ENCODE measurements at places on chromosomes 12 and 14.

- no peak for DNase-seq
These were observed 1.0 kb downstream of the TMEM121 start for GRCh38 chr14:105527381-105527825.

DNA sequence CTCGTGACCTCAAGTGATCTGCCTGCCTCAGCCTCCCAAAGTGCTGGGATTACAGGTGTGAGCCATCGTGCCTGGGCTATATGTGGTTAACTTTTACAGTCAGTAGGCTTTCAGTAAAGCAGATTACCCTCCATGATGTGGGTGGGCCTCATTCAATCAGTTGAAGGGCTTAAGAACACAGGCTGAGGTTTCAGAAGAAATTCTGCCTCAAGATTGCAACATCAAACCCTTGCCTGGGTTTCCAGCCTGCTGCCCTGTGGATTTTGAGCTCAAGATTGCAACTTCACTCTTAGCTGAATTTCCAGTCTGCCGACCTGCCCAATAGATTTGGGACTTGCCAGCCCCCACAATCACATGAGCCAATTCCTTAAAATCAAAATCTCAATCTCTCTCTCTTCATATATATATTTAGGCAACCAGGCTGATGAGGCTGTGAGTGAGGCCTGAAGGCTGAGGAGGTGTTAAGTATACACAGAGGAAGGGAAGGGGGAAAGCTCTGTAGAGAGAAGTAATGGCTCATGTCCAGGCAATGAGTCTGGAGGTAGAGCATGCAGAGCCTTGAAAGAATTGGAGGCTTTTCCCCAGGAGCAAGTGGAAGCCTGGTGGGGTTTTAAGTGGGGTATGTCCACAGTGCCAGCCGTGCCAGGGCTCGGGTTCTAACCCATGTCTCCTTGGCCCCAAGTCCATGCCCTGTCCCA lies 33.3 kb upstream of the ACTN1 start:
- DNase-seq, result no peak

DNA sequence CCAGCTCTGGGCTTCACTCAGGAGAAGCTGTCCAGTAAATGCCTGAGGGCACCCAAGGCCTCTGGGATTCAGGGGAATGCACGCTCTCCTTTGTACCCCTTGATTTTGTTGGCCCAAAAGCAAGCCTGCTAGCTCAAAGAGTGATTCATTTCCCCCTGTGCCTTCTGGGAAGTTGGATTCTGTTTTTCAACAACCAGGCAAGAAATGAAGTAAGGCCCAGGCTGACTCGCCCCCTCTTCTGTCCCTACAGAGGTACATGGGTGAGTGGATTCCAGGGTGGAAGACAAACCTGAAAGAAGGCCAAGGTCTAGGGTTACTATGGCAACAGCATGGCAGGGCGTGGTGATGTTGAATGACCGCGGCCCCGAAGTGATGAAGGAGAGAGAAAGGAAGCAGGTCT lies 9.3 kb upstream of the SERPINA5 start:
- DNase-seq, result no peak

DNA sequence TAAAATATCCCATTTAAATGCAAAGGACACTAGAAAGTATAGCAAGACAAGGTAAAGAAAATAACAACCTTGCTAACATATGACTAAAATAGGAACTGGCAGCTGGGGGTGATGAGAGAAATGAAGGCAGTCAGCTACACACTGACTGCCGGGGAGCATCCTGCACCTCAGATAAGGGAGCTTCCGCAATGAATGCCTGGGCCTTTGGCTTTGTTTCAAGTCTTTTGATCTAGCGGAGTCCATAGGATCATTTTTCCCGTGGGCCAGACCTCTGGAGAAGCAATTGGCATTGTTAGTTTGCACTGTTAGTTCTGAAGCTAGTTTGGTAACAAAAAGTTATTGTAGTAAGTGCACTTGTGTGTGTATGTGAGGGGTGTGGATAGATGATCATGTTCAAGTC lies 639.9 kb downstream of the DIO2 start:
- no peak for DNase-seq

GRCh38 chr14:90228478-90228877 lies 27.9 kb upstream of the PSMC1 start:
- DNase-seq, result no peak

DNA sequence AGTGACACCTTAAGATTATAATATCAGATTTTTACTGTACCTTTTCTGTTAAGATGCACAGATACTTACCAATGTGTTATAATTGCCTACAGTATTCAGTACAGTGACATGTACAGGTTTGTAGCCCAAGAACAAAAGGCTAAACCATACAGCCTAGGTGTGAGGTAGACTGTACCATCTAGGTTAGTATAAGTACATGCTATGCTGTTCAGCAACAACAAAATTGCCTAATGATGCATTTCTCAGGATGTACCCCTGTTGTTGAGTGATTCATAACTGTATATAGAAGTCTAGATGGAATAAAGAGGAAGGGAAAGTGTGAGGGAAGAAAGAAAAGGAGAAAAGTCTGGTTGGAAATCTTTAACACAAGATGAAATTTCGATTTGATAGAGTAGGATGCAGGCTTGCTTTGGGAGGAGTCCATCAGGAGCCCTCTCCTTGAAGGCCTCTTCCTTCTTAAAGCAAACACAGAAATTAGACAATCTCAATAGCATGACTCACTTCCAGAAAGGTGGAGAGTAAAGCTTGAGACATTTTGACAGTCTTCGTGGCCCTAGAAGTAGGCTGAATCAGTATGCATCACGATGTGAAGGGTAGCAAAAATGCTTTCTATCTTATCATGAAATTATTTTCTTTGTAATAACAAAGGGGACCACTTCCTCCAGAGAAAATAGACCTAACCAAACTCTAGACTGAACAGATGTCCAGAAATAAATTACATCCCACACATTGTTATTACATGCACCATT lies 191.5 kb downstream of the SYT1 start:
- no peak for DNase-seq

GRCh38 chr12:111100003-111100402 lies 179.6 kb upstream of the MYL2 start:
- no peak for DNase-seq
